ENCODE measurements at places on chromosomes 7 and 10. TPM values are rescaled to one million over a fixed set of nuclear protein-coding genes. Genes with fewer than 3 reads are reported as not detected.

DNA sequence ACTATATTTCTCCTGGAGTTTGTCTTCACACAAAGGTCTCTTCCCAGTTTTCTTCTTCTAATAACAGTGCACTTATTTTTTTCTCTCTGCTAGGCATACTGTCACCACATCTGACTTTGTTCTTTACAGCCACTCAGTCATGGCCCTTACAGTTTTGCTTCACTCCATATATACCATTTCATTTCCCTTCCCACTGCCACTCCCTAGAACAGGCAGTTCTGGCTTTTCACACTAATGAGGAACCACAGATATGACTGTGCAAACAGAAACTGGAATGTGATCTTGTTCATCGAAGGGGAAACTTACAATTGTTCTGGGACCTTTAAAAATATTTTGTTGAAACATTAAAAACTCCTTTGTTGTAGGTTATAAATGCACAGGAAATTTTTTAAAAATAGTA lies 67.3 kb downstream of the EPDR1 start:
- H3K4me3 ChIP-seq: no peak overlapping the region
- H3K27ac ChIP-seq: no peak overlapping the region
- H3K4me1 ChIP-seq: no peaks in the 10 kb centered on the region
- H3K27me3 ChIP-seq: no peaks in the 10 kb centered on the region

DNA sequence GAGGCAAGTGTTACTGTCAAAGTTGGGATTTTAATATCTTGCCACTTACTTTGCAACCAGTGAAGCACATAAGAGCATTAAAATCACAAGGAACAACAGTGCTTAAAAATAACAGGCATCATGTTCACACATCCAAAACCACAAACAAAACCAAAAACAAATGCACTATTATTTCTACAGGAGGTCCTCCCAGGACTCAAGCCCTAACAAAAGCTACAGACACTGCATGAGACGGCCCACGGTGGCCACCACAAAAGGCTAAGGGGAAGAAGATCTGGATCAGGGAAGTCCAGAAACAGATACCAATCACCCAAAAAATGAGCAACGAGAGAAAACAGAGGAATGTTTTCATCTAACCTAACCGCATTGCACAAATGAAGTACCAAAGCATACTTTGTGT lies 158.4 kb downstream of the ZMYND11 start:
- no peaks in the 10 kb centered on the region for H3K4me1 ChIP-seq
- DNase-seq: no peak
- H3K27me3 ChIP-seq: no peaks in the 10 kb centered on the region
- H3K4me3 ChIP-seq: no peak overlapping the region
- no peak overlapping the region for H3K27ac ChIP-seq
- no peaks in the 10 kb centered on the region for H3K36me3 ChIP-seq

- H3K27ac ChIP-seq: no peak overlapping the region
- H3K27me3 ChIP-seq: no peaks in the 10 kb centered on the region
- no peaks in the 10 kb centered on the region for H3K36me3 ChIP-seq
- H3K4me1 ChIP-seq: no peaks in the 10 kb centered on the region
- DNase-seq: no peak
- H3K4me3 ChIP-seq: no peak overlapping the region
These were observed 336.4 kb upstream of the HGF start for GRCh38 chr7:82106201-82106600.

DNA sequence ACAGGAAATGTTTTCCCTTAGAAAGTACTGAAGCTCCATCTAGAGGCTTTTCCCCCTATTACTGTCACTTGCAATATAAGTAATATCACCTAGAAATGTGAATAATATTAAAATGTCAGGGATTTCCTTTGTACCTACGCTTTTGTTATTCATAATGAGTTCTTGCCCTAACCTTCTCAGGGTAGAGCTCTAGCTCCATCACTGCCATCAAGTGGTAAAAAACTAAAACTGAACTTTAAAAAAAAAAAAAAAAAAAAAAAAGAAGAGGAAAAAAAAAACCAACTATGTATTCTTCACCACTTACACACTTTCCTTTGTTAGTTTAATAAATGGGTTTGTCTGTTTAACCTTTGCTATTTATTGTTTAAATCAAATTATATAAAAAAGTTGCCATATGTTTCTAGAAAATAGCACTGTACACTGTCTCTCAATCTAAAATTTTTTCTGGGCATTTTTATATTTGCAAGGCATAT lies 49.9 kb downstream of the DNAJC1 start:
- no peak overlapping the region for H3K27ac ChIP-seq
- no peak overlapping the region for H3K4me3 ChIP-seq
- H3K36me3 ChIP-seq: no peaks in the 10 kb centered on the region
- no peak for DNase-seq
- no peaks in the 10 kb centered on the region for H3K4me1 ChIP-seq

The SMKR1 gene
- not detected for total RNA-seq

GRCh38 chr7:332646-333392 lies 42.8 kb downstream of the FOXL3 start:
- no peaks in the 10 kb centered on the region for H3K4me1 ChIP-seq
- no peaks in the 10 kb centered on the region for H3K27me3 ChIP-seq
- H3K4me3 ChIP-seq: peak overlapping the region; percentile 27
- peak; percentile 95 for DNase-seq
- no peaks in the 10 kb centered on the region for H3K36me3 ChIP-seq

GRCh38 chr7:12222889-12223579 lies 11.9 kb downstream of the TMEM106B start:
- no peaks in the 10 kb centered on the region for H3K27me3 ChIP-seq
- no peak overlapping the region for H3K27ac ChIP-seq
- H3K36me3 ChIP-seq: no peaks in the 10 kb centered on the region
- no peaks in the 10 kb centered on the region for H3K4me1 ChIP-seq
- DNase-seq: no peak
- H3K4me3 ChIP-seq: no peak overlapping the region

DNA sequence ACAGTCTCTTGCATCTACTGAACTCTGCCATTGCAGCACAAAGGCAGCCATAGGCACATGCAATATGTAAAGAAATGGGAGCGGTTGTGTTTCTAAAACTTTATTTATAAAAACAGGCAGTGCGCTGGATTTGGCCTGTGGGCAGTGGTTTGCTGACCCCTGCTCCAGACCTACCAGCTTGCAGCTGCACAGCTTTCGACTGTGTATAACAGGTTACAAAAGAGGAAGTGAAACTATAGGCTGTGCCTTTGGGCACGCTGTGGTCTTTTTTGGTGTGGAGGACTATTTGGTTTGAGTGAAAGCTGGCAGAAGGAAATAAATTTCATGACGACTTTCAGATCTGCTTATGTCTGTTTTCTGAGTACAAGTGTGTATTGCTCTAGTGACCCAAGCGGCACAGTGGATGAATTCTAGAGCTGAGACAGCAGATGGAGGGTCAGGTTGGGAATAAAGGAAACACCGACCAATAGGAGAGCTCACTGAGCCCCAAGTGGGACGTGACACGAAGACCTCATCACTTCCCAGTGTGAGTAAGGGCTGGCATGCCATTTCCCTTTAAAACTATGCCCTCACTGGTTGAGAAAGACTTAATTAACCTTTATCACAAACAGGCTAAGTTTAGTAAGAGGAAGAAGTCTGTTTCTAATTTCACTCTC lies 152.7 kb downstream of the ANK3 start:
- no peak overlapping the region for H3K4me3 ChIP-seq
- no peak for DNase-seq
- H3K36me3 ChIP-seq: no peaks in the 10 kb centered on the region
- no peaks in the 10 kb centered on the region for H3K4me1 ChIP-seq

The GFRA1 gene
- 10.3 TPM for total RNA-seq

The CNPY1 gene
- not detected for total RNA-seq

The STYXL1 gene
- 6.1 TPM for total RNA-seq

GRCh38 chr7:101330011-101330484 lies 8.4 kb upstream of the IFT22 start:
- H3K27me3 ChIP-seq: no peaks in the 10 kb centered on the region
- no peaks in the 10 kb centered on the region for H3K36me3 ChIP-seq
- no peak for DNase-seq
- H3K27ac ChIP-seq: no peak overlapping the region
- no peak overlapping the region for H3K4me3 ChIP-seq

DNA sequence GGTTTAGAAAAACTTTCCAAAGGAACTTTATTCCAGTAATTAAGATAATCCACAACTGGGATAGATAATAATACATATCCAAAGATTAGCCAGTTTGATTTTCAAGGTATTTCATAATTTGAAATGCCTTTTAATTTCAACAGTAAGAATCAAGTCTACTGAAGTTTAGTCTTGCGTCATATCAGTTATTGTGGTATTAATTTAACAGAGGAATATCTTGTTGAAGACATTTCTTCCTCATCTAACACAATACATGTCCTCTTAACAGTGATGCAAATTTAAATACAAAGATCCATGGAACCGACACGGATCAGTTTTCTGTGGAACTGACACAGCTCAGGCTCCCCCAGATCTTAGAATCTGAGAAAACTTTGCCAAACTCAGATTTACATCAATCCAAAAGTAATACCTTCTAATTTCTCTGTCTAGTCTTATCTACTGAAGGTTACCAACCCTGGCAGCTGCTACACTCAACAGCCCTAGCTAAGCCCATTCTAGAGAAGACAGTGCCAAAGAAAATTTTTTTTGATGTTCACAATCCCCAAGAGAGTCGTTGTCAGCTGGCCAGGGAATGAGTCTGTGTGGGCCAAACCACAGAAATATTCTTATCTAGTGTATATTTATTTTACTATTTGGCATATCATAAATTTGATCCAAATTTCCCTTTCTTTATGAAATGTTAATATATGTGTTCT lies 365.2 kb upstream of the MEOX2 start:
- H3K27me3 ChIP-seq: no peaks in the 10 kb centered on the region
- no peaks in the 10 kb centered on the region for H3K36me3 ChIP-seq
- H3K4me3 ChIP-seq: no peak overlapping the region
- no peaks in the 10 kb centered on the region for H3K4me1 ChIP-seq
- DNase-seq: no peak
- H3K27ac ChIP-seq: no peak overlapping the region

The LAMB1 gene
- 196 TPM for total RNA-seq

GRCh38 chr7:121034929-121035328 lies 46.4 kb downstream of the CPED1 start:
- H3K4me1 ChIP-seq: no peaks in the 10 kb centered on the region
- H3K27ac ChIP-seq: no peak overlapping the region
- H3K36me3 ChIP-seq: no peaks in the 10 kb centered on the region
- H3K27me3 ChIP-seq: no peaks in the 10 kb centered on the region
- no peak overlapping the region for H3K4me3 ChIP-seq
- no peak for DNase-seq

- no peaks in the 10 kb centered on the region for H3K4me1 ChIP-seq
- no peak for DNase-seq
- H3K27ac ChIP-seq: no peak overlapping the region
- H3K36me3 ChIP-seq: no peaks in the 10 kb centered on the region
- H3K27me3 ChIP-seq: no peaks in the 10 kb centered on the region
These were observed 143.8 kb downstream of the ZNF22 start for GRCh38 chr10:45144326-45145070.

- H3K4me3 ChIP-seq: peak within 1 kb of the TSS; percentile 72
- no peaks in the 10 kb centered on the region for H3K36me3 ChIP-seq
- DNase-seq: peak; percentile 91
These were observed at the start of gene NOD1 for GRCh38 chr7:30478349-30479201. Gene NOD1, minus strand, starts transcription at chr7:30478784. Its CDS starts 21,863 bp downstream, at chr7:30456921.

DNA sequence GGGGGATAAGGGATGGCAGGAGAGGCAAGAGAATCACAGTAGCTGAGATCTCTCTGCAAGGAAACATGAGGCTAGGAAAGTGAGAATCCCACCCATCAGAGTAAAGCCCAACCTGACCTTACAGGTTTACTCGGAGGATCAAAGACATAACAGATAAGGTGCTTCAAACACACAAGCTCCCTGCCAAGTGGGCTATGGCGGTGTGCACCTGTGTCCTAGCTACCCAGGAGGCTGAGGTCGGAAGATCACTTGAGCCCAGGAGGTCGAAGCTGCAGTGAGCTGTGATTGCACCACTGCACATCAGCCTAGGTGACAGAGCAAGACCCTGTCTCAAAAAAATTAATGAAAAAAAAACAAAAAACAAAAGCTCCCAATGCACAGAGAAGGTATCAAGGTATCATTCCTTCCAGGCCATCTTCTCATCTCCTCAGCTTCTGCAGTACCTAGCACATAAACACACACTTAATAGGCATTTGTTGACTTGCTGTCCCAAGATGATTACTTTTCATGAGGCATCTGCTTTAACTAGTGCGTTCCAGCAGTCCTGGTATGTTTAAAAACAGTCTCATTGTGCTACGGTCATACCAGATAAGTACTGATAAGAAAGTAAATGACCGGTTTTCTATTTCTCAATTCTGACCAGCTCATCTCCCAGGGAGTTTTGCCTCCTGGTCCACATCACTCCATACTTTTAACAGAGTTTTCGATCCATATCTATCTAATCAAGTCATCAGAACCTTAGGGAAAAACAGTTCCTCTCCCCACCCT lies 13.3 kb downstream of the GNA12 start:
- H3K27ac ChIP-seq: no peak overlapping the region
- no peaks in the 10 kb centered on the region for H3K4me1 ChIP-seq
- no peak for DNase-seq
- H3K36me3 ChIP-seq: peaks cover 3% of the 10 kb centered on the region
- H3K4me3 ChIP-seq: no peak overlapping the region

DNA sequence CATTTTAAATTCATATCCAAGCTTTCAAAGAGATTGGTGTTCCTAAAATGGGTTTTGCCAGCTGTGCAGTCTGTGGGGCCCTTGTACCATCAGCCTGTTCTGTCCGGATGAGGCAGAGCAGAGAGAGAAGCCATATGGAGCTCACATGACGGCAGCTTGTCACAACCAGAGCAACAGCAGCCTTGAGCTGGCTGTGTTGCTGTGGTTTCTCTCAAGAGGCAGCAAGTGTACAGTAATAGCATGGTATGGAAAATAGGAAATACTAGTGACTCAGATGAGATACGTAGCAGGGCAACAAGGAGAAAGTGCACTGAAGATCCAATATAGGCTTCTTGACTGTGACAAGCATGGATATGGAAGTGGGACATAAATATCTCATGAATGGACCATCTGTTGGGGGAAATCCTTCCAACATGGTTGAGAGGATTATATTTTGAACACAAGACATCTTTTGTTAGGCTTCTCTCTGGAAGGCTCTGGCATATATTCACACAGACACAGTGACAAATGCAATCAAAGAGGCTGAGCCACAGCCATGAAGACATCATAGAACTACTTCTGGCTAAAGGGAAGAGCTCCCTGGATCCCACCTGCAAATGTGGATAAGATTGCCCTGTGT lies 251.0 kb upstream of the TAC1 start:
- H3K4me3 ChIP-seq: no peak overlapping the region
- H3K27ac ChIP-seq: no peak overlapping the region
- H3K27me3 ChIP-seq: no peaks in the 10 kb centered on the region
- no peaks in the 10 kb centered on the region for H3K4me1 ChIP-seq
- H3K36me3 ChIP-seq: no peaks in the 10 kb centered on the region
- no peak for DNase-seq

DNA sequence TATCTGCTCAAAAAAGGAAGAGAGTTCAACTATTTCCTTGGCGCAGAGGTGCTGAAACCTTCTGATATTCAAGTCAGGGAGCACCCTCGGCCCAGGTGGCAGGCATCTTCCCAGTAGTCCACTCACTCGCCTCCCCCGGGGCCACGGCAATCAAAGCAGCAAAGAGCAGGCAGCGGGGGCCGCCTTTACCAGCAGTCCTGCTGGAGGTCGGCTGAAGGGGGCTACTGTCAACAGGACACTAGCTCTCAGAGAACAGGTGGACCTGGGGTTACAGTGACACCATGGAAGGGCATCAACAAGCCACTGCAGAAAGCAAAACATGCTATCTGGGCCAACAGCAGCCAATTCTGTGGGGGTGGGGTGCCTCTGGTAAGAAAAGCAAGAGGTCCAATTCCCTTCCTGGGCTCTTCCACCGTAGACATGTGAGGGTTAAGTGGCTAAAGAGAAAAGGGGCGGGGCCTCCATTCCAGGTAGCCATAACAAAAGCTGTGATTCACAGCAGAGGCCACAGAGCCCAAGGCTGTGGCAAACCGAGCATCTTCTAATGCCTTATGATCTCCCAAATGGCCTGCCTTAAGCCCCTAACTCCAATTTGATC lies 9.4 kb downstream of the FZD9 start:
- no peaks in the 10 kb centered on the region for H3K27me3 ChIP-seq
- no peak overlapping the region for H3K4me3 ChIP-seq
- DNase-seq: no peak
- no peak overlapping the region for H3K27ac ChIP-seq
